ENCODE measurements at places on chromosomes 6 and 20. TPM values are rescaled to one million over a fixed set of nuclear protein-coding genes. Genes with fewer than 3 reads are reported as not detected.

GRCh38 chr20:22866812-22867341 is 168.2 kb upstream of the SSTR4 start:
- no peak for DNase-seq

DNA sequence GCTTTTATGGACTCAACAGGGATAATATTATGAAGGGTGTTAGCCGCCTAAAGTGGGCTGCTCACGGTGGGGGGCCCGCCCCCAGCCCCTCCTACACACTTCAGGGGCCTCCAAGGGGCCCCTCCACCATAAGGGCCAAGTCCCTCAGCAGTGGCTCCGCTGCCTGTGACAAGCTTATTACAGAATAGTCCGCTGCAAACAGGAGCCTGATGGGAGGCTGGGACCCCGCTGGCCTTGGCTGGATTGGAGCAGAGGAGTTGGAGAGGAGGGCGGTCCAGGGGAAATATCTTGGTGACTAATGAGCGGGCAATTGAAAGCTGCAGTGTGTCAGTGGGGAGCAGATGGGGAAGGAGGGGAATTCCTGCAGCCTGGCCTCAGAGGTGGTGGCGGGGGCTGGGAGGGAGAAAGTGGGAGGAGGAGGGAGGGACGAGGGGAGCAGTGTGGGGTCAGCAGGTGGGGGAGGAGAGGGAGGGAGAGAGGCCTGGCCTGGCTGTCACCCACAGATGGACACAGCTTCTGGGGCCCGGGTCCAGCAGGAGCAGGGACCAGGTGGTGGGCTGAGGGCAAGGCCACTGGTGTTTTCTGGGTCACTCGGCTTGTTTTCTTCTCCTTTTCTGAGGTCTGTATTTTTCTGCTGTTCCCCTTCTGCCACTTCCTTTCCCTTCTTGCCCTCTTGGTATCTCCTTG is 57.6 kb upstream of the FOXP4 start:
- no peak for DNase-seq

DNA sequence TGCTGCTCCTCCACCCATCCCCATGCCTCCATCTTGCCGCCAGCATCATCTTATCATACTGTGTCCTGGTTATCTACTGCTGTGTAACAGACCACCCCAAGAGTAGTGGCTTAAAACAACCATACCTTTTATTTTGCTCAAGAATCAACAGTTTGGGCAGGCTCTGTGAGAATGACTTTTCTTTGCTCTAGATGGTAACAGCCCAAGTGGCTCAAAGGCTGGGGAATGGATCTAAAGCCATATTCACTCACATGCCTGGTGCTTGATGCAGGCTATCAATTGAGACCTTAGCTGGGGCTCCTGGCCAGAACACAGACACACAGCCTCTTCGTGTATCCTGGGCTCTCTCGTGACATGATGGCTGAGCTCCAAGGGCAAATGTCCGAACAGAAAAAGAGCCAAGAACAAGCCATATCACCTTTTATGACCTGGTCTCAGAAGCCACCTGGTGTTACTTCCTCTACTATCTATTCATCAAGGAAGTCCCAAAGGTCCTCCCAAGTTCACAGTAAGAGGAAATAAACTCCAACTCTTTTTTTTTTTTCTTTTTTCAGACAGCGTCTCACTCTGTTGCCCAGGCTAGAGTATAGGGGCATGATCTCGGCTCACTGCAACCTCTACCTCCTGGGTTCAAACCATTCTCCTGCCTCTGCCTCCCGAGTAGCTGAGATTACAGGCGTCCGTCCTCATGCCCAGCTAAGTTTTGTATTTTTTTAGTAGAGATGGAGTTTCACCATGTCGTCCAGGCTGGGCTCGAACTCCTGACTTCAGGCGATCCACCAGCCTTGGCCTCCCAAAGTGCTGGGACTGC is 159.3 kb upstream of the JARID2 start:
- DNase-seq: no peak

DNA sequence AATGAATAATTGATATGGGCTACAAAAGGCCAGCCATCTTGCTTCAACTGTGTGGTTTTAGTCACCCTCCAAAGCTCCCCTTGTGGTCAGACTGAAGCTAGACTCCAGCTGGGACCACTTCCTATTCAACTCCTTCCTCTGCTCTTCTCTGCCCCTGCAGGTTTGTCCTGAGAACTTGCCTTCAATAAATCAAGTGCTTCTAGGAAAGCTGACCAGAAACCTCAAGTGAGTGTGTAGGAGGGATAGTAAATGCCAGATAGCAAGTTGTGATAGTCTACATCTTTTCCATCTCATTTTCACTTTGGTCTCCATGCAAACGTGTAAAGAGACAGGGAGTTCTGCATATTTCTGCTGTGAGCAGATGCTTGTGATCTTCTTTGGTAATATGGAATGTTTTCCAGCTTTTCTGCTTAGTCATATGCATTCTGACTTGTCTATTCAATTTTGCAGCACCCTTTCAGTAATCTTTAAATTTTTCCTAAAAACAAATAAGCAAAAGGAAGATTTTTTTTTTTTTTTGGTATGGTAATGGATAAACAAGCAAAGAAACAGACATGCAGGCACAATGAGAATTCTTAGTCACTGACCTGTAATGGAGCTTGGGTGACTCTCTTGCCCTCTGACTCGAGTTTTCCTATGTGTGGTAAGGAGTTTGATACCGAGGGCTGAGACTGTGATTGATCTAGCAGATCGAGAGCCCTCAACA is 201.3 kb upstream of the BTBD3 start:
- DNase-seq: peak; percentile 41

DNA sequence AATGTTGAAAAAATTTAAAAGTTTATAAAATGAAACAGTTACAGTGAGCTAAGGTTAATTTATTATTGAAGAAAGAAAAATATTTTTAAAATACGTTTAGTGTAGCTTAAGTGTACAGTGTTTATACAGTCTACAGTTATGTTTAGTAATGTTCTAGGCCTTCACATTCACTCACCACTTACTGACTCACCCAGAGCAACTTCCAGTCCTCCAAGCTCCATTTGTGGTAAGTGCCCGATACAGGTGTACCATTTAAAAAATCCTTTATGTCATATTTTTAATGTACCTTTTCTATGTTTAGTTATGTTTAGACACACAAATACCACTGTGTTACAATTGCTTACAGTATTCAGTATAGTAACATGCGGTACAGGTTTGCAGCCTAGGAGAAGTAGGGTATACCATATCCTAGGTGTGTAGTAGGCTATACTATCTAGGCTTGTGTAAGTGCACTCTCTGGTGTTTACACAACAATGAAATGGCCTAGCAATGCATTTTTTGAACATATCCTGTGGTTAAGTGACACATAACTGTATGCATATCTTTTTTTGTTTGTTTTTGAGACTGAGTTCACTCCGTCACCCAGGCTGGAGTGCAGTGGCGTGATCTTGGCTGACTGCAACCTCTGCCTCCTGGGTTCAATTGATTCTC is 26.3 kb downstream of the FLRT3 start:
- DNase-seq: no peak

GRCh38 chr6:1325461-1326309 is 13.8 kb downstream of the FOXQ1 start:
- no peak for DNase-seq

DNA sequence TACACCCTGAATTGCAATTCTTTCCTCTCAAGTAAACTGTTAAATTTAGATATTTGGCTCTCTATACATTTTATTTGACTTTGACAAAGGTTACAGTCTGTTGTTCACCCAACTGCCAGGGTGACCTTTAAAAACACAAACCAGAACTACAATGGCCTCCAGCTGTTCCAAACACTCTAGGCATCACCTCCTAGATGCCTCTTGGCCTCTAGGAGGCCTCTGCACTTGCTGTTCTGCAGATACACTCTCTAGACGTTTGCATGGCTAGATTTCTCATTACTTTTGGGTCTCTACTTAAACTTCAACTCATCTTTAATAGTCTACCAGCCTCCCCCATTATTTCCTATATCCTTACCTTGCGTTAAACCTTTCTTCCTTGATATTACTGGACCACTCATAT is 102.8 kb upstream of the BEND3 start:
- no peak for DNase-seq

DNA sequence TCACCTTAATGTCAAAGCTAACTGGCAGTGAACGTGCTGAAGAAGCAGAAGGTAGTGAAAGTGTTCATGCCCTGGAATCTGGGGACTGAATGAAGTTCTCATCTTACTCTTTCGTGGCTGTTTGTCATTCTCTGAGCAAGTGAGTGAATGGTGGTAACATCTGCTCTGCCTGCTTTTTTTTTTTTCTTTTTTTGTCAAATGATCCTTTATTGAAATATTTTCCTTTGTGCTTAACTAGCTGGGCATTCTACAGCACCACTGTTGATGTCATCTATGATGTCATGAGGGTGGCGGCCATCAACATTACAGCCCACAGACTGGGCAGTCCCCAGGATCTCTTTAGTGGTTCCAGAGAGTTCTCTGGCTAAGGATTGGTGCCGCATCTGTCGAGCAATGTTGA is 65.2 kb downstream of the RIN2 start:
- no peak for DNase-seq

DNA sequence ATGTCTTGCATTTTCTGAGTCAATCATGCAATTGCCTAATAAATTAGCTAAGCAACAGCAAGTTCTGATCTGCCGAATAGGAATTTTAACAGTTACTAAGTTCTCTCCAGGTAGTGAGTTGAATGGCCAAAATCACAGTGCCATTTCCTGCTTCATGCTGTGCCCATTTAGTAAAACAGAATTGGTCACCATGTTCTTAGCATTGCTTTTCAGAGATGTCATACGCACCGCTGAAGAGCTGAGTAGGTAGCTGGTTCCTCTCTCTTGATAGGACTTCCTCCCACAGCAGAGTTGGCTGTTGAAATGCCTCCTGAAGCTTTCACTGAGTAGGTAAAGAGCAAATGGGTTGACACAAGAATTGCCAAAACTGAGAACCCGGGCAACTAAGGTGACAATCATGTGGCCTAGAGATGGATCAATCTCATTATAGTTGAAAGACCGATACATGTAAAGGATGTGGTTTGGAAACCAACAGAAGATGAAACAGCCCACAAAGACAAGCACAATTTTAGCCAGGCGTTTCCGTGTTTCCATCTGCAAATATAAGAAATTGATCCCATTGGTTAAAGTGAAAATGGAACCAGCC is 57.1 kb upstream of the GJE1 start:
- DNase-seq: no peak

DNA sequence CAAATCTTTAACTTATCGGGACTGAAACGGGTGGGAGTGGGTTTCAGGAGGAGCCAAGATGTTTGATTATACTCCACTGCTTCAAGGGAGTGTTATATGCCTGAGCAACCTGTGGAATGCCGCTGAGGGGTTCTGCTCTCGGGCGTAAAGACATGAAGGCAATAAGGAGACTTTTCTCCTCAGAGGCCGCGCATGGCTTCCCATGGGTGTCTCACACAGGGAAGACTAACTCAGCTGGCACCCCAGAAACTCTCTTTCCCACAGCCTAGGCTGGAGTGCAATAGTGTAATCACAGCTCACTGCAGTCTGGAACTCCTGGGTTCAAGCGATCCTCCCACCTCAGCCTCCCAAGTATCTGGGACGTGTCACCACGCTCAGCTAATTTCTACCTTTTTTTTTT is 5.1 kb upstream of the C20orf141 start:
- DNase-seq: no peak

DNA sequence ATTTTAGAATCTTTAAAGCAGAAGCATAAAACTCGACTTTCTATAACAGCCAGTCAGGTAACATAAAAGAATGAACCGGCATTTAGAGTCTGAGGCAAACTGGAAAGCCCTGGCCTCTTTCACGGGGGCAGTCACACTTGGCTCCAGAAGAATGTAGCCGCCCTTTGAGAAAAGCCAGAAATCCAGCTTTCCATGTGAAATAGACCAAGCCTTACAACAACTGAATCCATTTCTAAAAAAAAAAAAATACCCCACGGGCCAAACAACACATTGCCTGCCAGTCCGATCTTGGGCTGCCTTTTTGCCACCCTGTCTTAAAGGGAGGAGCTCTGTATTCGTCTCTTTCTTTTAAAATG is 252.9 kb upstream of the TAB2 start:
- DNase-seq: no peak

- DNase-seq: no peak
Measured at GRCh38 chr6:159101656-159102055, 56.9 kb upstream of the TAGAP start.

DNA sequence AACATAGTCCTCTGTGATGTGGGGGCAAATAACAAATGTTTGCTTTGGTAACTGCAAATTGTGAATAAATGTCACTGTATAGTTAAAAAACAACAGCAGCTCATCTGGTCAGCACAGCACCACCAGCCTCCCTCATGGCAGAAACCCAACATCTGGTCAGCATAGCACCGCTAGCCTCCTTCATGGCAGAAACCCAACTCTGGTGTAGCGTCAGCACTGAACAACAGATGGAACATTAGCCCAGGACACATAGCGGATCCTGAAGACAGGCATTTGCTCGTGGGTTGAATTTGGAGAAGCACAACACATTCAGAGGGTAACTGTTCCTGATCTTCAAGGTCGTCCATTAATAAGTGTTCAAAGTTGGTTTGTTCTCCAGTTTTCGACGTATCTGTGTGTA is 265.9 kb downstream of the DLL1 start:
- DNase-seq: peak; percentile 15

DNA sequence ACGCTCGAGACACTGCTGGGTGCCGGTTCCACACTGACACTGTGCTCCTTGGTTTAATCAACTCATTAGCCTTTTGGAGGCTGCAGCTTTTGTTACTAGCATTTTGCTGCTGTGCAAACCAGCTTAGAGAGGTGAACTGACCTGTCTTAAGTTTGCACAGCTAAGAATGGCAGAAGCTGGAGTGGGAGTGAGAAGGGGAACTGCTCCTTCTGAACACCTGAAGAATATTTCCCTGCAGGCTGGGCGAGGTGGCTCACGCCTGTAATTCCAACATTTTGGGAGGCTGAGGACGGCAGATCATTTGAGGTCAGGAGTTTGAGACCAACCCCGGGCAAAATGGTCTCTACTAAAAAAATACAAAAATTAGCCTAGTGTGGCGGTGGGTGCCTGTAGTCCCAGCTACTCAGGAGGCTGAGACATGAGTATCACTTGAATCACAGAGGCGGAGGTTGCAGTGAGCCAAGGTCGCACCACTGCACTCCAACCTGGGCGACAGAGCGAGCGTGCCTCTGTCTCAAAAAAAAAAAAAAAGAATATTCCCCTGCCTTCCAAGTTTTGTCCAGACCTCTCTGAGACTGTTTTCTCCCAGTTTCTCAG is 5.0 kb downstream of the CEBPB start:
- no peak for DNase-seq

DNA sequence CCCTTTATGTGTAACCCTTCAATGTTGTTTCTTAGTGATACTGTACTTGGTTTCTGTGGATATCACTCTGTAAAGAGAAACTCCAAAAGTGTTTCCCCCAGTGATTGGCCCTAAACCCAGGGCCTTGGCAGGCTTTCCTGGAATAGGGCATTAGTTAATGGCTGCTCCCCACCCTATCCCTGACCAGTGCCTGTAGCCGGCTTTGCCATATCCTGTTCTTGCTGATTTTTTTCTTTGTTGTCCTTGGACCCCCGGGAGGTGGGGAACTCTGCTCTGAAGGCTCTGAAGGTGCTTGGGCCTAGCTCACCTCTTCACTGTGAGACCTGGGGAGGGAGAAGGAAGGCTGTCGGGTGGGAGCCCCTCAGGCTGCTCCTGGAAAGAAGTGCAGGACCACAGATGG is 120.1 kb downstream of the TCP11 start:
- no peak for DNase-seq

- DNase-seq: no peak
Measured at GRCh38 chr6:75849329-75850025, 100.4 kb downstream of the MYO6 start.

TGM2 gene
- 23.4 TPM for total RNA-seq

ULBP1 gene
- total RNA-seq: not detected

SERINC3 gene
- total RNA-seq: 23.9 TPM

HUS1B gene
- not detected for total RNA-seq

BFSP1 gene
- 0.98 TPM for total RNA-seq

DCBLD1 gene
- total RNA-seq: not detected

CCM2L gene
- 52.6 TPM for total RNA-seq
